ENCODE measurements at places on chromosomes 16 and 17. TPM values are rescaled to one million over a fixed set of nuclear protein-coding genes. Genes with fewer than 3 reads are reported as not detected.
A peak's percentile ranks its signal among the peaks of the same experiment; 100 is the strongest.

DNA sequence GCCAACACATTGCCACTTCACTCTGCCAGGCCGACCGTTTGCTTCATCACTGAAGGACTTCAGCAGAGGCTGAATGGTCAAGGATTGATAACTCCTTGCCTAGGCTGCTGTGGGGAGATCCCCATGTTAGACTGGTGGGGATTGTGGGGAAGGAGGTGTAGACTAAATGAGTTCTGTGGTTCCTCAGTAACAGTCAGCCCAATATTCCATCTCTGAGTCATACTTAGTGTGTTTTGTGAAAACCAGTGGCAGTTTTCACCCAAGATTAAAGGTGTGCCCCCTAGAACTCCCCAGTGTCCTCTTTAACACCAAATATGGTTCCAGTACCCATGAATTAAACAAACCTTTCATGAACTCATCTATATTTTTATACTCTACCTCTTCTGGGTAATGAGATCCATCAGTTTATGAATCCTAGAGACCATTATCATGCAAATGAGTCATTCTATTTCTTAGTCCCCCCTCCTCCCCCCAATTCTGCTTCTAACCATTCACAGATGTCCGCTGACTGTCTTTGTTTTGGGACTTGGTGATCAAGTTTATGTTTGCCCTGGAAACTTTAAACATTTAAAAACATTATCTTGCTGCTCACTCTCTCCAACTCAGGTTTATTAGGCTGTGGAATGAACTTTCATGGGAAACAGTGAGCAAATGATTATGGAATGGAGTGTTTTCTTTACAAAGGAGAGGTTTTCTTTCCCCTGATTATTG lies 66.8 kb upstream of the GAS7 start:
- H3K27ac ChIP-seq = no peak overlapping the region
- H3K27me3 ChIP-seq = no peaks in the 10 kb centered on the region

GRCh38 chr17:38751144-38751807 lies 1.3 kb upstream of the PSMB3 start:
- peak overlapping the region; percentile 98 for H3K27ac ChIP-seq
- H3K4me3 ChIP-seq = peak overlapping the region; percentile 96
- no peak for DNase-seq
- H3K36me3 ChIP-seq = peaks cover 26% of the 10 kb centered on the region
- H3K27me3 ChIP-seq = peaks cover 39% of the 10 kb centered on the region

TRPV2 gene
- 134 TPM for total RNA-seq

GRCh38 chr16:25893332-25893731 lies 201.6 kb downstream of the HS3ST4 start:
- no peaks in the 10 kb centered on the region for H3K27me3 ChIP-seq
- H3K4me3 ChIP-seq = no peak overlapping the region
- DNase-seq = no peak

DNA sequence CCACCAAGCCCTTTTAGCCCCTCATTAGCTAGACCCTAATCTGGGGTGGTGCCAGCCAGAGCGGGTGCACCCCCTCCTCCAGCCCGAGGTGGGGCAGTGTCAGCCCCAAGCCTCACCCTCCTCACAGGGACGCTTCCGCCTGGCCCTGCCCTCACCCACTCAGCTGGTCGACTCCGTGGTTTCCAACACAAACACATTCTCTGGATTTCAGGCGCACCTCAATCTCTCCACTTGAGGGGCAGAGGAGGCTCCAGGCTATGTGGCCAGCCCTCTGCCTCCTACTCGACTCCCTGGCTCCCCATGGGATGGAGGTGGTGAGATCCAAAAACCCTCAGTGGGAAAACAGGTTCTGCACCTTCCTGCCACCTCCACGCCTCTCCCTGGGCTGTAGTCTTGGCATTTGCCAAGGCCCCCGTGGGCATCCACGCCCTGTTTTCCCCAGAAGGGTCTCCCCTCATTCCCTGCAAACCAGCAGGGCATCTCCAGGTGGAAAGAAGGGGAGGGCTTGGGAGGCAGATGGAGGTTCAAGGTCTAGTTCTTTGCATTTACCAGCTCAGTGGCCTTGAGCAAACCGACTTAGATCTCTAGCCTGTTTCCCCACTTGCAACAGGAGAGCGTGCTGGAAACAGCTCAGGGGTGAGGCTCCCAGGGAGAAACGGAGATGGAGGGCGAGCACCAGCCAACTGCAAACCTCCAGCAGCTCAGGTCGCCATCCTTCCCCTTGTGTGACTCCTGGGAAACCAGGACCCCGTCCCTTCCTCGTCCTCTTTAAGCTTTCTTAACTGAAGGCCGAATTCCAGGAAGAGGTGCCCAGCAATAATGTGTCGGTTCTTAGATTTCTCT lies 1.7 kb downstream of the EMP2 start:
- H3K27ac ChIP-seq = no peak overlapping the region
- no peak for DNase-seq
- no peaks in the 10 kb centered on the region for H3K36me3 ChIP-seq
- H3K4me1 ChIP-seq = no peaks in the 10 kb centered on the region

Data from activated CD4-positive, alpha-beta T cell treated with anti-CD3 and anti-CD28 coated beads, Interleukin-2, amount 10 ng/mL, durations not matched to agents 7 days and 5 days (primary cell).